Keratinocyte (primary cell): ENCODE measurements at places on chromosomes 6 and 20. TPM values are rescaled to one million over a fixed set of nuclear protein-coding genes. Genes with fewer than 3 reads are reported as not detected.

DNA sequence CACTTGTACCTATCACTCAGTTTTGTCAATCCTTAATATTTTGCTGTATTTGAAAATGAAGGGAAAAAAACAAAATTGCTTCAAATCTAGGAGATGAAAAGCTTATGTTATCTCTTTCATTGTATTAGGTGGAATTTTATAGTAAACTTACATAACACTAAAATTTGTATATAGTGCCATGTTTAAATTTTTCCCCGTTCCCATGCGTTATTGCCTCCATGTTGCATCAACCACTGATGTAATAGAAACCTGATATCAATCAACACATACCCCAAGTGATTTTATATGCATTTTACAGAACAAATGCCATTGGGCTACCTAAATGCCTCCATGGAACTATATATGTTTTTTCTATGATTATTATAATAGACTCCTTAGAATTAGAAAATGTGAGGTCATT lies 14.8 kb upstream of the TREM2 start:
- no peak for DNase-seq
- no peak overlapping the region for H3K27ac ChIP-seq
- peaks cover 4% of the 10 kb centered on the region for H3K4me1 ChIP-seq
- no peaks in the 10 kb centered on the region for H3K36me3 ChIP-seq
- H3K27me3 ChIP-seq, result peaks cover 10% of the 10 kb centered on the region
- H3K4me3 ChIP-seq, result no peak overlapping the region

GRCh38 chr20:59813126-59813947 lies 120.1 kb downstream of the SYCP2 start:
- no peaks in the 10 kb centered on the region for H3K36me3 ChIP-seq
- H3K4me1 ChIP-seq, result no peaks in the 10 kb centered on the region
- peaks cover 16% of the 10 kb centered on the region for H3K27me3 ChIP-seq
- no peak overlapping the region for H3K4me3 ChIP-seq

- DNase-seq, result no peak
- no peaks in the 10 kb centered on the region for H3K27me3 ChIP-seq
- no peaks in the 10 kb centered on the region for H3K36me3 ChIP-seq
Observed at GRCh38 chr6:131139599-131139998, 4.3 kb downstream of the AKAP7 start.

GRCh38 chr20:62370115-62370806 lies 3.1 kb upstream of the LAMA5 start:
- no peak for DNase-seq
- H3K27ac ChIP-seq, result no peak overlapping the region
- peaks cover 35% of the 10 kb centered on the region for H3K4me1 ChIP-seq

GRCh38 chr20:6579417-6579816 lies 188.1 kb upstream of the BMP2 start:
- H3K27me3 ChIP-seq, result no peaks in the 10 kb centered on the region
- peaks cover 10% of the 10 kb centered on the region for H3K4me1 ChIP-seq
- H3K4me3 ChIP-seq, result no peak overlapping the region
- no peaks in the 10 kb centered on the region for H3K36me3 ChIP-seq
- no peak overlapping the region for H3K27ac ChIP-seq

GRCh38 chr6:113289166-113289565 lies 568.0 kb upstream of the MARCKS start:
- no peaks in the 10 kb centered on the region for H3K4me1 ChIP-seq
- H3K36me3 ChIP-seq, result no peaks in the 10 kb centered on the region
- no peak overlapping the region for H3K27ac ChIP-seq
- H3K27me3 ChIP-seq, result no peaks in the 10 kb centered on the region
- no peak for DNase-seq

- no peaks in the 10 kb centered on the region for H3K27me3 ChIP-seq
- no peak for DNase-seq
Observed at GRCh38 chr6:5472571-5472970, 211.3 kb downstream of the FARS2 start.

Gene ANKRD66
- polyA plus RNA-seq, result not detected in 3 replicates

Gene IL17A
- polyA plus RNA-seq, result not detected in 3 replicates
